ENCODE measurements at places on chromosomes 5 and 9.

DNA sequence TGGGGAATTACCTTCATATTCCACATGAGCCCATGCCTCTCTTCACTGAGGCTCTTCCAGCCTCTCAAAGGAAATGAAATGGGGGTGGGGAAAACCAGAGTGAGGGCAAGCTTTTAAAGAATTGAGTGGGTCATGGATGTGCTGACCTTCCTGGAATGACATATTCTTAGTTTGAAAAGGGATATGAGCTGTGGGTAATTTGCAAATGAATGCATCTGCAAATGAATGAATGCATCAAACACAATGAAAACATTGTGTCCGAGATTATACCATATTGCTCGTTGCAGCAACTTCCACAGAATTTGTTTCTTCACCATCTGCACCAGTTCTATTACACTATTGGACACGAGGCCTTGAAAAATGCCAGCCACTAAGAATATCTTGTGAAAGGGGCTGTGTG is 198.6 kb upstream of the CDH6 start:
- no peak for DNase-seq

DNA sequence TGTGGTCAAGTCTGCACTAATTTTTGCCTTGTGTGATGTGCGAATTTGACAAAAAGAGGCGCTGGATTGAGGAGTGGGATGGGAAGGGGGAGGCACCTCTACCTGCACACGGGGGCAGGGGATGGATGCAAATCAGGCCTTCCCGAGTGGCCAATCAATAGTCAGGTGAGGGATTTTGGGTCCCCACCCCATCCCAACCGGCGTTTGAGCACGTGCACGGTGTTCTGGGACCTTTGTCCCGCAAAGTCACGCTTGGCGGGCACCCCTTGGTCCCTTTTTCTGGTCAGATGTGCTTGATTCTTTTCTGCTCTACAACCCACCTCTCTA is 685 bp upstream of the ADAMTS19 start:
- no peak for DNase-seq

DNA sequence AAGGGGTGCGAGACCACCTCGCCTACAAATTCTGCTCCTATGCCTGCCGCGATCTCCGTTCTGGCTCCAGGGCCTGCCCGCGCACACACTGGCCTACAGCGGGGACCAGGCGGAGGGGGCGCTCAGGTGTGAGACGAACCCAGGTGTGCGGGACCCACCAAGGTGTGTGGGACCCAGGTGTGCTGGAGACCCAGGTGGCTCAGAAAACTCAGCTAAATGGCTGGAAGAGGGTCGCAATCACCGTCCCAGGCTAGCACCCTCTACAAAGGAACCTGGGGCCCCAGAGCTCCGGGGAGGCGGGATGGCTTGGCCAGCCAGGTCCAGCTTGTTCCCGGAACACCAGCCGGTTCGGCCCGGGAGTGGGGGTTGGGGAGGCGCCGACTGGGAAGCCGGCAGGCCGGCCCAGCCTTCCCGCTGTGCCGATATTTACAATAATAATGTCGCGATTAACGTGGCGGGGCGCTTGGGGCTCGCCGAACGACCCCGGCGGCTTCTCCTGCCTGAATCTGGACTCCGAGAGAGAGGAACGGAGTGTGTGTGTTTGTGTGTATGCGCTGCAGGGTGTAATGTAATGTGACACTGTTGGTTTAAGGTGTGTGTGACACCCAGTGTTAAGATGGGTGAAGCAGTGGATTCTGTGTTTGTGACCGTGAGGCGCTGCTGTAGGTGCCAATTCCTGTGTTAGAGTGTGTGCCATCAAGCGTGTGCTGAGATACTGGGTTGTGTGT is 1.4 kb downstream of the PCDH1 start:
- no peak for DNase-seq

DNA sequence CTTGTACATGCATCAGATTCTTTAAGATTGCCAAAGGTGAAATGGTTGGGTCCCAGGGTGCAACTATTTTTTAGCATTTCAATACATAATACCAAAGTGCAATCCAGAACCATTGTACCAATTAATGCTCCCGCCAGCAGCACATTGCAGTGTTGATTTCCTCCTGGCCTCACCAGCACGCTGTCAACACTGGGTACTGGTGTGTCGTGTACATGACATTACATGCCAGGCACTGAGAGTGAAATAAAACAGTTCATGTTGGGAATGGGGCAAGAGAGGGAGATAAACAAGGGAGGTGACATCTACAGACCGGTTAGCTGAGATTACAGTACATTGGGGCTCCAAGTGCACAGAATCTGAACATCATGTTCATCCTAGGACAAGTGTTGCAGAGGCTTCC is 37.8 kb downstream of the HMGCS1 start:
- no peak for DNase-seq

DNA sequence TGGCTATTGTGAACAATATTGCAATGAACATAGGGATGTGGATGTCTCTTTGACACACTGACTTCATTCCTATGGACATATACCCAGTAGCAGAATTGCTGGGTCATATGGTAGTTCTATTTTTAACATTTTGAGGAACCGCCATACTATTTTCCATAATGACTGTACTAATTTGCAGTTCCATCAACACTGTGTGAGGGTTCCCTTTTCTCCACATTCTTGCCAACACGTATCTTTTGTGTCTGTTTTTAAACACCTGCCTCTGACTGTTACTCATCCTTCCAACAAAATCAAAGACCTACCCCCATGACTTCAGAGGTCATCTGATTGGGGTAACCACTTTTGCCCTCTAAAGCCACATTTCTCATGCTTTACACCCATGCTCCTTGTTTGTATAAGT is 133.5 kb downstream of the MED27 start:
- DNase-seq, result no peak

DNA sequence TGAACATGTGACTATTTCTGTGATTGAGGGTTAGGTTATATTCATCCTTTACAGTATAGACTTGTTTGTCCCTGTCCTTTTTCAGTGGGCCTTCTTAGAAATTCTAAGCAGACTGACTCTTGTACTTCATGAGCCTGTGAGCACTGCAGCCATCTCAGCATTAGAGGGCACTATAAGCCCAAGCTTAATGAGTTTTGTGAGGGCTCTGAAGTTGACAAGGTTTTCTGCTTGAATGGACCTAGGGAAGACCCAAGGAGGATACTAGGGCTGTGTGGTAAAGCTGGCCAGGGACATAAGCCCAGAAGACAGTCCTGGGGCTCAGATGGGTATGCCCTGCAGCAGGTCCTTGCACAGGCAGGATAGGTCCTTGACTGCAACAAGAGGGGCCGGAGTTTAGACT is 126.5 kb downstream of the MRPS30 start:
- no peak for DNase-seq

DNA sequence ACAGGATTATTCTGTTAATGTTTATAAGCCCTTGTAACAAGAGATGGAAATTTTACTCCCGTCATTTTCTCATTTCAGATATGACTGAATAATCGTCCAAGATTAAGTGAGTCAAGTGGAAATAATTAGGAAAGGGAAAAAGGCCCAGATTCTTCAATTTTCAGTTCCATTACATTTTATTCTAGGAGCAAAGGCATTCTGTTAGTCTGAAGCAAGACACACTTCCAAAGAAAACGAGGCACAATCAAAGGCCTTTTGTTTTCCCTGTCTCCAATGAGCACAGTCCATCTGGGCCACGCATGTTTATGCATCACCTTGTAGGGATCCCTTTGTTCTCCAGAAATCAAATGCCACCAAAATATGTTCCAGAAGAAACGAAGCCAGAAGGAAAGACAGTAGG is 382.9 kb upstream of the RFX3 start:
- no peak for DNase-seq

GRCh38 chr5:99639905-99640304 is 711.1 kb upstream of the CHD1 start:
- no peak for DNase-seq

DNA sequence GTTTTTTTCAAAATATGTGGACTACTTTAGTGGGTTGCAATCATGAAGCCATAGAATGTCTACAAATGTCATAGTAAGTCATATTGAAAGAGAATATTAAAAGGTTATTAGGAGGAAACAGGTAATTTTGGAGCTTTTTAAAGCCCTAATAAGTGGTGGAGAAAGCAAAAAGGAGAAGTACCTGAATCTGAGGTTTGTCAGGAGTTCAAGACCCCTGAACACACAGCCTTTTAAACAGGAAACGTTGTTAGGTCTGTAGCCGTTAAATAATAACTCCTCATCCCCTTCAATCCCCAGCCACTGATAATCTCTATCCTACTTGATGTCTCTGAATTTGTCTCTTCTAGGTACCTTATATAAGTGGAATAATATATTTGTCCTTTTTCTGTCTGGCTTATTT is 51.1 kb downstream of the SPEF2 start:
- no peak for DNase-seq

Measured in H1 (cell line).